ENCODE measurements at places on chromosomes 4 and X.

DNA sequence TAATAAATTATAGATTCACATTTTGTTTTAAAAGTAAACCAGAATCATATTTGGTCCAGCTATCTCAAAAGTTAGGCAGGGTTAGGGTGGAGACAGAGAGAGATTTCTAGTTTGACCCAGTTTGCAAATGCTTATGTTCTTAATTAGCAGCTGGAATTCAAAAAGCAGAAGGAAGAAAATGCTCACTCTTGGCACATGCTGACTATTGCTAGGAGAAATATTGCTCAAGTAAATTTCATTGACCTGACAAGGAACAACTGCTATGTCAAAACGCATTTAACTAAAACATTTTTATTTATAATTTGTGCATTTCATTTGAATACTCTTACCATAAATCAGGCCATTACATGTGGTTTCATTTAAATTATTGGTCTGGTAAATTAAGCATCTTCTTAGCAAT lies 131.8 kb downstream of the GLRA3 start:
- DNase-seq: no peak

GRCh38 chr4:80126435-80126834 lies 53.4 kb upstream of the ANTXR2 start:
- DNase-seq: no peak

GRCh38 chr4:179415847-179416223 lies 1973.6 kb upstream of the AGA start:
- DNase-seq: no peak

GRCh38 chr4:2831611-2832308 lies 11.9 kb upstream of the ADD1 start:
- DNase-seq: no peak

DNA sequence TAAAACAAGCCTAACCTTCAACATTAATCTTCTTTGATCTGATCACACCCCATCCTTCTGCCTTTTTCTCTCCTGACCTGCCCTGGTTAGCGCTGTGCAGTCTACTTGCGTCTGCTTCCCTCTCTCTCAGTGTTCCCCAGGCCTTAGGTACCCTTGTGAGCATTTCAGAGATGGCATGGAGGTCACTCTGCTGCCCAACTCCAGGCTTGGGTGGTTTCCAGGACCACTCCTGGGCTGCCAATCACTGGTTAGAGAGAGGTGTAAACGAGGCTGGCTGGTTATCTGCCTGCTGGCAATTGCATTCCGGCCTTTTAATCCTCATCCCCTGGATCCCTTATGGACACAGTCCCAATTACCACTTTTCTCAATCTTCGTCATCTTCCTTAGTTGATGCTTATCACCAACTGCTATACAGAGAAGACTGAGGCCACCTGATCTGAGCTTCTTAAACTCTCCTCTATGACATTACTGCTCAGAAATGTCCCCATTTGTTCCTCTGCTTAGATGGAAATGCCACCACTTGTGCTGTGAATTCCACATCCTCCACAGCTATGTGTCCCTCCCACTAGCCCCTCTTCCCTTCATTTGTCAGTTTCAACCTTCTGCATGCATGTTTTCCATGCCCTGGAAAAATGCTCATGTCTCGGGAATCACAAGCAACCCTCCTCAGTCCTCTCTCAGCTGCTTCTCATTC lies 29.0 kb upstream of the BCLAF3 start:
- DNase-seq: no peak

DNA sequence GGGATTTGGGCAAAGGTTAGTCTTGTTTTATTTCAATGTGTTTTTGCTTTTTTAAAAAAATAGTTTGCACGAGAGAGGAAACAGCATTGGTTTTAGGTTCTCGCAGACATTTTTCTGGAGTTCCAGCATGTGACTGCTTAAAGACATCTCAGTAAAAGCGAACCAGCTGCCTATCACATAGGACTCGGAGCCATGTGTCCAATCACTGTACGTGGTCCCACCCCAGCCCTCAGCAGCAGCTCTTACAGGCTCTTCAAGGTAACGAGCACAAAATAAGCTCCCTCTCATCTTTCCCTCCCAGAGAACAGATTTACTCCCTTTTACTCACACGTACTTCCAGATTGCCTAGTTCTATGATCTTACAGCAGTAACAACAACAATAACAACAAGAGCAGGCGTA lies 68.7 kb downstream of the MCF2 start:
- DNase-seq: no peak

DNA sequence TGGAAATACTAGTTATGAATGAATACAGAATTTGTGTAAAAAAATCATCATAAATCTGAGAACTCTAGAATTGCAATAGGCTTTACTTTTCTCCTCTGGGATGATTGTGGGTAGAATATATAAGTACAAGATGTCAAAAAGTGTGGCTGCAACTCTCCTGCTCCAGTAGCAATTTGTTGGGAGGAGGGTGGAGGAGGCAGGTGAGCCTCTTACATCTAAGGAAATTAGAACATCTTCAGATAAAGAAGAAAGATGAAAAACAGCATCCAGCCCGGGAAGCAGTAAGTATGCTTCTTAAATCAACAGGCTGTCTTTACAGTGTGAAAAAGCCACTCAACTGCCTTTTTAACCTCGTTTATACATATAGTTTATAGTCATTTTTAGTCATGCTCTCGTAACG lies 83.7 kb downstream of the ATP8A1 start:
- no peak for DNase-seq

- DNase-seq: no peak
These were observed at the start of gene MSL3 for GRCh38 chrX:11757719-11758399. MSL3 (plus strand) TSS chrX:11758237; CDS start chrX:11758264, 27 bp downstream.

- no peak for DNase-seq
These were observed 16.4 kb upstream of the EIF4E start for GRCh38 chr4:98945297-98945850.

GRCh38 chr4:138236037-138236436 lies 6.1 kb downstream of the SLC7A11 start:
- DNase-seq: no peak

DNA sequence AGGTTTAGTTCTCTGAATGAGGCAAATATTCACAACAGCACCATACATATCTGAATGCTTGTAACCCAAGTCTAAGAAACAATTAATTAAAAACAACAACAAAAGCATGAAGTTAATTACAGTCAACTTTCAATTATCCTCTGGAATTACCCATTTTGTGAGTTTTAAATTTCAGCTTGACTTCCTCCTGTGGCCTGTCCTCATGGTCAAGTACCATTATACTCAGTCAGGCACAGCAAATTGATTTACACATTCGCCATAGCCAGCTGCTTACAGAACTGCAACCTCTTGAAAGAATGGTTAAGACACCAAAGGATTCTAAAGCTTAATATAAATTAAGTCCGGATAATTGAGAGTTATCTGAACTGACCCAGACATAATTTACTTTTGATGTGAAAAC lies 306.5 kb downstream of the CAMK2D start:
- no peak for DNase-seq

- DNase-seq: no peak
These were observed 11.2 kb downstream of the FHDC1 start for GRCh38 chr4:152947311-152947710.

GRCh38 chr4:140330311-140330900 lies 43.0 kb upstream of the SCOC start:
- DNase-seq: no peak

- DNase-seq: no peak
These were observed 105.0 kb downstream of the SLC2A9 start for GRCh38 chr4:9916346-9916745.

DNA sequence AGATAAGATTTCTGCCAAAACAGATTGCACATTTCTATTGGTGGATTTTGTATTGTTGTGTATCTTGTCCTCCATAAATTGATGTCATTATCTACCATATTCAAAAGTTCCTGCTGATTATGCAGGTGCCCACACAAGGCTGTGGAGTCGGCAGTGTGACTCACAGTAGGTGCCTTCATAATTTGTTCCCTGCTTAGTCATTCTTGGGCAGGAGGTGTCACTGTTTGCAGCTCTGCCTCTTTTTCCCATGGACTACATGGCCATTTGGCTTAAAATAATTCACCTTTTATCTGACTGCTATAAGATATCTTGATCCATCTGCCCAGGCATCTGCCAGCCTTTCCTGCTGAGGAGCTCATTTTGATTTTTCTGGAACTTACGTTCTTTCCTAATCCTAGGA lies 33.6 kb upstream of the ENPEP start:
- DNase-seq: no peak

DNA sequence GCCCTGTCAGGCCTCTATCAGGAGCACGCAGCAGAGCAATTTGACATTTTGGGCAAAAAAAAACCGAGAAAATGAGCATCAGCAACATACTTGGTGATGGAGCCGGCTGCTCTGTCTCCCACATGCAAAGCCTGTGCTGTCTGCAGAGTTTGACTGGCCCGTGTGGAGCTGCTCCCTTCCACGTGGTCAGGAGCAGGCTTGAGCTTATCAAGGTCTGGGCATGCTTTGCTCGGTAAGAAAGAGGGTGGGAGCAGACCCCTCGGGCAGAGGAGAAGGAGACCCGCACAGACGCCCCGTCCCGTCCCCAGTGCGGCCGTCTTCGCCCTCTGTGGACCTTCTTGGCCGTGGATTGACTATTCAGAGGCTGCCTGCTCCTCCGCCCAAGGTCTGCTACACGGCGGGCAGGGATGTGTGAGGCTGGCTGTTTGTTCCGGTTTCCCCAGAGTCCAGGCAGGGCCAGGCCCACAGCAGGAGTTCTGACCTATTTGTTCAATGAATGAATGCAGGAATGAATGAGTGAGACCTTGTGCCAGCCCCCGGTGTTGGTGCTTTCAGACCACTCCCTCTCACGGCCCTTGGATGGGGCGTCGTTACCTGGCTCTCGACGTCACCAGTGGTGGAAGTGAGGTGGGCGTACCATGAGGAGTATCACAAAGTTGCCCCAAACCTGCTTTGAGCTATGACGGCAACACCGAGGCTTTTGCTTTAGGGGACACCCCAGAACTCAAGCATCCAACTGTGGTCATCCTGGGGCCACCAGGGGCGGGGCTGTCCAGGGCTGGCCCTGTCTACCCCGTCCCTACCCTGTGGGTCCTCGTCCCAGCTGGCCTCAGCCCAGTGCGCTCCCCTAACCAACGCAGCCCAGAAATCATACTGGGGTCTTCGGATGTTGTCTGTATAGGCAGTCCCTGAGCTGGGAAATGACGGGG lies 54.7 kb upstream of the ADRA2C start:
- no peak for DNase-seq

Measured in mesothelial cell of epicardium (in vitro differentiated cells).